ENCODE measurements at places on chromosomes 3 and 15.

DNA sequence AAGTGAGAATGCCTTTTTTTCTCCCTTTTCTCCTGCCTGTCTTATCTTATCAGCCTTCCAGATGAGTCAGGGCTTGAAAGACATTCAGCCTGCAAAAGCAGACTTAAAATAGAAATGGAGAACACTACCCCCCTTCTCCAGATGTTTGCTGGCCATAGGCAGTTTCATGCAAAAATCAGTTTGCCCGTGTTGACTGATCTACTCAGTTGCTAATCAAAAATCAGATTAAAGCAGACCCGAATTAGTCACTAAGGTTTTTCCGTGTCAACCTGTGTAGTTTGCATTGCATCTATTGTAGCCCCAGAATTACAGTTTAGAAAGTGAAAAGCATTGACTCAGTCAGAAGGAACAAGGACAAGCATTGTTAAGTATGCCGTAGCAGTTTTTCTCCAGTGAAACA, 56.2 kb downstream of the IL5RA start:
- DNase-seq: no peak

DNA sequence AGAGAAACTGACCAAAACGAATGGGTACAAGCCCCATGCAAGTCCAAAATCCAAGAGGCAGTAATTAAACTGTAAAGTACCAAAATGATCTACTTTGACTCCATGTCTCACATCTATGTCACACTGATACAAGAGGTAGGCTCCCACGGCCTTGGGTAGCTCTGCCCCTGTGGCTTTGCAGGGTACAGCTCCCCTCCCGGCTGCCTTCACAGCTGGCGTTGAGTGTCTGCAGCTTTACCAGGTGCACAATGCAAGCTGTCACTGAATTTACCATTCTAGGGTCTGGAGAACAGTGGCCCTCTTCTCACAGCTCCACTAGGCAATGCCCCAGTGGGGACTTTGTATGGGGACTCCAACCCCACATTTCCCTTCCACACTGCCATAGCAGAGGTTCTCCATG, 308.6 kb downstream of the TBC1D5 start:
- no peak for DNase-seq

DNA sequence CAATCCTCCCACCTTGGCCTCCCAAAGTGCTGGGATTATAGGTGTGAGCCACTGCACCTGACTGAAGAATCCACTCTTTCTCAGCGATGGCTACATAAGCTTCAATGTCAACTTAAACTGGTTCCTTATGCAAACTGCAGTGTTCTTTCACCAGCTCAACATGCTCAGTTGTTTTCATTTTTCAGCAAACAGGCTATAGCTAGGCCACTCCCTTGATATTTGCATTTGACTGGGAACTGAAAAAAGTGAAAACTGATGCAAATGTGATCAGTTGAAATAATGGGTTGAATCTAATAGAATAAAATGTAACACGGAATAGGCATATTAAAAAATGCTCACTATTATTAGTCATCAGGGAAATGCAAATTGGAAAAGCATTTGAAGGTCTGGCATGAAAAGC, 74.2 kb upstream of the GCNT3 start:
- DNase-seq: no peak

DNA sequence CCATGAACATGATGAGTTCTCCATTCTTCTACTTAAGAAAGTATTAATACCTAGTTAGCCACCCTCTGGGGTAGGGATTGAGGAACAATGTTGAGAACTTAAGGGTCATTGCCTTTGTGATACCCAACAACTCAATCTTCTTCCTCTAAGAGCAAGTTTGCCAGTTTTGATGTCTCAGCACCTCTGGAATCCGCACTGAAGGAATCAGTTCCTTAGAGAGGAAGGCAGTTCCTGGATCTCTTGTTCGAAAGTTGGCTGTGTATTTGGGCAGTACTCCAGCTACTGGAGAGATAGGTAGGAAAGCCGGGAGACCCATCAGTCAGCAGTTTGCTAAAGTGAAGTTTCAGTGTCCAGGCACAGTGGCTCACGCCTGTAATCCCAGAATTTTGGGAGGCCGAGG, 35.6 kb upstream of the MTHFS start:
- no peak for DNase-seq

GRCh38 chr3:100634493-100635272, 25.3 kb downstream of the ADGRG7 start:
- DNase-seq: no peak
